ENCODE measurements at places on chromosomes 3 and 15. TPM values are rescaled to one million over a fixed set of nuclear protein-coding genes. Genes with fewer than 3 reads are reported as not detected.

DNA sequence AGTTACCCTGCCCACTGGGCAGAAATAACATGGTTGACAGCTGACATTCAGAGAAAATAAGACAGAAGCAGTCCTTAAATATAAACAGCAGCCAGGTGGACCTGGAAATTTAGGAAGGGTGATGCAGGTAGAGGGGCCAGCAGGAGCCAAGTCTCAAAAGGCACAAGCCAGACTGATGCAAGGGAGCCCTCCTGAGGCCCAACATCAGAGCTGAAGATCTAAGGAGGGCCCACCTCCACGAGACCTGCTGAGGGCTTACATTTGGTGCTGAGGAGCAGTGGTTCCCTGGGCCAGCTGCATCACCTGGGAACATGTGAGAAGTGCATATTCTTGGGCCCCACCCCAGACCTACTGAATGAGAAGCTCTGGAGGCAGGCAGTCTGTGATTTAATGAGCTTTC, 105.5 kb upstream of the TRIM42 start:
- DNase-seq: no peak

GRCh38 chr15:31842532-31843195, 187.7 kb upstream of the CHRNA7 start:
- DNase-seq: no peak

- DNase-seq: peak; percentile 8
These were observed 642.3 kb downstream of the TBL1XR1 start for GRCh38 chr3:176554791-176555654.

- no peak for DNase-seq
These were observed 683.7 kb downstream of the TBL1XR1 start for GRCh38 chr3:176513604-176514003.

GRCh38 chr15:92861742-92862141, 38.4 kb upstream of the CHD2 start:
- DNase-seq: no peak

GRCh38 chr3:20186600-20187004, 596 bp upstream of the SGO1 start:
- no peak for DNase-seq

Gene PRR20G
- polyA plus RNA-seq: not detected

Gene TRIM71
- 8.9 TPM for polyA plus RNA-seq

Gene CERS3
- 0.06 TPM for polyA plus RNA-seq

Data from left renal cortex interstitium (tissue), 4 donors.